ENCODE measurements at places on chromosomes 2 and 18. TPM values are rescaled to one million over a fixed set of nuclear protein-coding genes. Genes with fewer than 3 reads are reported as not detected.

DIPK1C gene
- total RNA-seq: 0.14 TPM

WDFY1 gene
- 66.7 TPM for total RNA-seq

ITM2C gene
- 1,048 TPM for total RNA-seq

CREG2 gene
- 0.19 TPM for total RNA-seq

HOXD10 gene
- total RNA-seq: 4.1 TPM

Data from mucosa of descending colon (tissue), 3 donors.